ENCODE measurements at places on chromosomes 13 and 19.

GRCh38 chr13:111895896-111896821 is 170.8 kb upstream of the SOX1 start:
- DNase-seq = no peak

DNA sequence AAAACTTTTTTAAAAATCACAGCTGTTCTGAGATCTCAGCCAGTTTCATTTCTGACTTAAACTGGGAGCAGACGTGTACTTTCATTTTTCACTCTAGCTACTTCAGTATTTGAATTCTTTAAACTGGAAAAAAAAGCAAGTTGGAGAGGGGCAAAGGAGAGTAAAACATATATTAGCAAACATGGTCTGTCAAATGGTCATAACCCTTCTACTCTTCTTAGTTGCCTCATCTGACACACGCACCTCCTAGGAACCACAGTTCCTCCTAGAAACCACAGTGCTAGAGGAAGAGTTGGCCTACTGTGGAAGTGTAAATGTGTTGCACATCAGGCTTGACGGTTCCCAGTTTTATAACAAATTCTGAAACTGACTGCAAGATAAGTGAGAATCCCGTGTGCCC is 47.2 kb downstream of the TM9SF2 start:
- DNase-seq = no peak

GRCh38 chr13:70275841-70276240 is 167.6 kb upstream of the KLHL1 start:
- no peak for DNase-seq

DNA sequence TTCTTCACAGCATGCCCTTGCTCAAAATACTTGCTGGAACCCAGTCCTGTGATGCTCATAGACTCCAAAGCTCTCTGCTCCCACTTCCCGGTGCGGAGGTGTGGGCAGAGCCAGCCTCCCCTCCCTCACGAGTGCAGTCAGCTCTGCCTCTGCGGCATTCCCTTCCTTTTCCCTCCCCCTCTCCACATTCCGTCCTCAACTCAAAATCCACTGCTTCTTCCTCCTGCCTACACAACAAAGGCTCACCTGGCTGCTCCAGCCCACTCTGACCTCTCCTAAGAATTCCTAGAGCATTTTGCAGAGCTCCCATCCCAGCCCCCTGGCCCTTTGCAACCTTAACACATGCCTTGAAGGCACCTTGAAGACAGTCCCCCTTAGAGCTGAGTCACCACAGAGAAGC is 527.9 kb downstream of the MYO16 start:
- DNase-seq = no peak

- DNase-seq = peak; percentile 64
These were observed 13.2 kb downstream of the GADD45B start for GRCh38 chr19:2488942-2489731.

DNA sequence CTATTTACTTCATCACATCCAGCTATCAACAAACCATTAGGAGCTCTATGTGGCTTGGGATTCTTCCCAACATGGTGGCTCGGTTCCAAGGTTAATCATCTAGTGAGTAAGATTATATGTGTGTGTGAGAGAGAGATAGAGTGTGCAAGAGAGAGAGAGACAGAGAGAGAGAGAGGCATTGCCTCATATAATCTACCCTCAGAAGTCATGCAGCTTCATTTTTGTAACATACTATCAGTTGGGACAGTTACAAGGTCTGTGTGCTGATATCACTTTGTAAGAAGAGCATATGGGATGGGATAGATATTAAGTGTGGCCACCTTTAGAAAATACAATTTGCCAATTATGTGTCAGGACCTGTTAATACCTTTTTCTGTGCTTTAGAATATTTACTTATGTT is 104.1 kb downstream of the NDFIP2 start:
- DNase-seq = no peak

Data from NCI-H1417 (cell line).